ENCODE measurements at places on chromosomes 3 and 15.

GRCh38 chr3:122946185-122946584, 81.4 kb downstream of the SEMA5B start:
- H3K4me3 ChIP-seq = no peak overlapping the region
- H3K4me1 ChIP-seq = peaks cover 5% of the 10 kb centered on the region
- H3K36me3 ChIP-seq = no peaks in the 10 kb centered on the region
- H3K27me3 ChIP-seq = peaks cover 16% of the 10 kb centered on the region
- DNase-seq = no peak

DNA sequence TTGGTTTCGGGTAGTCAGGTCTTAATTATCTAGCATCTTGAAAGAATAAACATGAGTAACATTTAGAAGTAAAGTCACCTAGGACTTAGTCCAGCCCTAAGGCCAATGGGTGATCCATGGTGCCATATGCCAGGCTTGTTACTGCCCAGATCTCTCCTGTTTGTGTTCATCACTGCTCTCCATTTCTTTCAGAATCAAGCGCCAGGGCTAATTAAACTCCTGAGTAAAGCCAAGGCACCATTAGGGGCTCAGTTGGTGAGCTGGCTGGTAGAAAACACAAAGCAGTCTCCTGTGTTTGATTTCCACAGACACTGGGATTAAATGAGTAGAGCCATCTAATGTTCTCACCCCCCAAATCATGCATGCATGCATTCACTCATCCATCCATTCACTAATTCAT, 11.3 kb downstream of the CYP19A1 start:
- H3K36me3 ChIP-seq = no peaks in the 10 kb centered on the region
- H3K27ac ChIP-seq = no peak overlapping the region
- no peak for DNase-seq

- no peak overlapping the region for H3K27ac ChIP-seq
- H3K27me3 ChIP-seq = no peaks in the 10 kb centered on the region
- H3K4me1 ChIP-seq = peaks cover 9% of the 10 kb centered on the region
- H3K36me3 ChIP-seq = no peaks in the 10 kb centered on the region
Measured at GRCh38 chr3:88046766-88047165, 12.0 kb downstream of the CGGBP1 start.

DNA sequence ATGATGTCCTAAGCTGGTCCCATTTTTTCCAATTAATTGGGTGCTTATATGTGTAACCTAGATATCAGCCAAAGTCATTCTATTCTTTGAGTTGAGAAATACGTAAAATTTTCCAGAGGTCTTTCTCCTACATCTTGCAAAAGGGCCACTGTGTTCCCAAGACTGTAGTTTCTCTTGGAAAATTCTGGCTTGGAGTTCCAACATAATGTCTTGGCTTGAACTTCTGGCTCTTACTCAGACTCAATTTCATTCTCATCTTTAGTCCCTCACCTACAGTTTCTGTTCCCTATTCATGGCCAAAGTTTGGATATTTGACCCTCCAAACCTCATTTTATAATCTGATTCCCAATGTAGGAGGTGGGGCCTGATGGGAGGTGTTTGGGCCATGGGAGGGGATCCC, 201.4 kb upstream of the ARHGEF26 start:
- peaks cover 4% of the 10 kb centered on the region for H3K27me3 ChIP-seq
- no peaks in the 10 kb centered on the region for H3K4me1 ChIP-seq
- no peaks in the 10 kb centered on the region for H3K36me3 ChIP-seq
- H3K27ac ChIP-seq = no peak overlapping the region
- no peak overlapping the region for H3K4me3 ChIP-seq
- no peak for DNase-seq

GRCh38 chr3:100358413-100358812, 23.9 kb downstream of the NIT2 start:
- no peaks in the 10 kb centered on the region for H3K27me3 ChIP-seq
- H3K4me1 ChIP-seq = peaks cover 1% of the 10 kb centered on the region
- no peak for DNase-seq
- peak overlapping the region; percentile 13 for H3K27ac ChIP-seq
- H3K36me3 ChIP-seq = peaks cover 41% of the 10 kb centered on the region

DNA sequence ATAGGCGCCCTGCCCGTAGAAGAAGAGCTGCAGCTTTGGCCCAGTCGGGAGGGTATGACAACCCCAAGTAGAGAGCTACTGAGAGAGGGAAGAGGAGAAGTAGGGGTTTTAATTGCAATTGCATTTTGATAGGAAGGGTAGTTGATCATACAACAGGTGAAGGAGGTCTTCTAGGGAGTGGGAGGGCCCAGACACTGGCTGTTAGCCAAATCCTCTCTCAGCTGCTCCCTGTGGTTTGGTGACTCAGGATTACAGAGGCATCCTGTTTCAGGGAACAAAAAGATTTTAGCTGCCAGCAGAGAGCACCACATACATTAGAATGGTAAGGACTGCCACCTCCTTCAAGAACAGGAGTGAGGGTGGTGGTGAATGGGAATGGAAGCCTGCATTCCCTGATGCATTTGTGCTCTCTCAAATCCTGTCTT, 408.9 kb upstream of the THBS1 start:
- no peak for DNase-seq
- H3K4me3 ChIP-seq = no peak overlapping the region
- H3K4me1 ChIP-seq = no peaks in the 10 kb centered on the region
- H3K36me3 ChIP-seq = no peaks in the 10 kb centered on the region
- no peak overlapping the region for H3K27ac ChIP-seq

GRCh38 chr3:72154391-72155335, 369.7 kb upstream of the PROK2 start:
- H3K4me3 ChIP-seq = no peak overlapping the region
- H3K36me3 ChIP-seq = no peaks in the 10 kb centered on the region
- DNase-seq = no peak

DNA sequence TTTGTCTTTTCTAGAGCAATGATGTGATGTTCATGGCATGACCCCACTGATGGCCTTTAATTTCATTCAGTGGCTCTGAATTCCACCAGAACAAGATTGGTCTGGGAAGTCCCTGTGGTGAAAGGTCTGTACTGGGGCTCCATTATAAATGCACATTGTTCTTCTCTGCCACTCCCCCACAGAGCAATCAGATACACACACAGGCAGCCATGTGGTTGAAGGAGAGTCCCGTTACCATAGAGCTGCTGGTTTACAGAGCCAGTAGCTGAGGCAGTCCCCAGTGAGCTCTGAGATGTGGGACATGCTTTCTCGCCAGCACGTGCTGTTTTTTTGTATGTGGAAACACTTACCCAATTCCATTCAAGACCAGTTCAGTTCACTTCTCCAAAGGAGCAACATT, 172.7 kb upstream of the TRIM42 start:
- H3K36me3 ChIP-seq = no peaks in the 10 kb centered on the region
- DNase-seq = no peak
- no peak overlapping the region for H3K27ac ChIP-seq
- no peaks in the 10 kb centered on the region for H3K4me1 ChIP-seq
- no peaks in the 10 kb centered on the region for H3K27me3 ChIP-seq

DNA sequence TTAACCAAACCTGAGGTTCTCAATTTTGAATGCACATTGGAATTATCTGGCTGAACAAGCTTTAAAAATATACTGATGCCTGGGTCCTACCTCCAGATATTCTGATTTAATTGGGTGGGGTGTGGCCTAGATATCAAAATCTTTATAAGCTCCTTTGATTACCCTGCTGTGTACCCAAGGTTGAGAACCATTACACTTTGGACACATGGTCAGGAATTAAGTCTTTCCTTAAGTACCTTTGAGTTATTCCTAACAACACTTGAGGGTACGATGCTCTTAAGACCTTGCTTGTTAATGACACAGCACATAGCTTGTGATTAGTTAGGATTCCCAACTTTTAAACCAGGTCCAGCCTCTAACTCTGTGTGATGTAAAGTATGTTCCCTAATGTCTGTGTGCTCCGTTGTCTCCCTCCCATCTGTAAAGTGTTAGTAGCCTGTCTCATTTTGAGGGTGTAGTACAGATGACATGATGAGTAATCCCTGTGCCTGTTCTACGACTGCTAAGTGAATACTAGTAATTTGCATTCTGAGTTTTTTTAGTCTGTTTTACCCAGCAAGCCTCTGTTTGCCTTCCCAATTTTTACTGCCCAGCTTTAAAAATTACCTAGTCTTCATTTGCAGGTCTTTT, 154.9 kb downstream of the KLHL25 start:
- peaks cover 32% of the 10 kb centered on the region for H3K36me3 ChIP-seq
- no peak overlapping the region for H3K27ac ChIP-seq
- no peak overlapping the region for H3K4me3 ChIP-seq
- peaks cover 8% of the 10 kb centered on the region for H3K4me1 ChIP-seq

DNA sequence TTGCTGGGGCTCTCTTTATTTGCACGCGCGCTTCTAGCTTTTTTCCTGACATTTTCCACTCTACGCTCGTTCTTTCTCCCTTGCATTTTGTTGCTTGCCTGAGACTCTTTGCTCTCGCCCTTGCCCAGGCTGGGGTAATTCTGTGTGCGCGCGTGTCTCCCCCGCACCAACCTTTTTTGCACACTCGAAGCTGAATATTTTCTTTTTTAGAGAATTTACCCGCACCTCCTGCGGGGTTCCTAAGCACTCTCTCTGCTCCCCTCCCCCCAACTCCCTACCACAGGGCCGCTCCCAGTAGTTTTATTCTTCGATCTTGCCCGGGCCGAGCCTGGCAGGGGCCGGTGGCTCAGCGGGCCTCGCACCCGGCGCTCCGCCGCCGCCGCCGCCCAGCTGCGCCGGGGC, 732 bp downstream of the FAM43A start:
- DNase-seq = no peak
- peaks cover 35% of the 10 kb centered on the region for H3K27me3 ChIP-seq
- H3K27ac ChIP-seq = peak overlapping the region; percentile 71
- no peaks in the 10 kb centered on the region for H3K36me3 ChIP-seq
- peak overlapping the region; percentile 94 for H3K4me3 ChIP-seq

DNA sequence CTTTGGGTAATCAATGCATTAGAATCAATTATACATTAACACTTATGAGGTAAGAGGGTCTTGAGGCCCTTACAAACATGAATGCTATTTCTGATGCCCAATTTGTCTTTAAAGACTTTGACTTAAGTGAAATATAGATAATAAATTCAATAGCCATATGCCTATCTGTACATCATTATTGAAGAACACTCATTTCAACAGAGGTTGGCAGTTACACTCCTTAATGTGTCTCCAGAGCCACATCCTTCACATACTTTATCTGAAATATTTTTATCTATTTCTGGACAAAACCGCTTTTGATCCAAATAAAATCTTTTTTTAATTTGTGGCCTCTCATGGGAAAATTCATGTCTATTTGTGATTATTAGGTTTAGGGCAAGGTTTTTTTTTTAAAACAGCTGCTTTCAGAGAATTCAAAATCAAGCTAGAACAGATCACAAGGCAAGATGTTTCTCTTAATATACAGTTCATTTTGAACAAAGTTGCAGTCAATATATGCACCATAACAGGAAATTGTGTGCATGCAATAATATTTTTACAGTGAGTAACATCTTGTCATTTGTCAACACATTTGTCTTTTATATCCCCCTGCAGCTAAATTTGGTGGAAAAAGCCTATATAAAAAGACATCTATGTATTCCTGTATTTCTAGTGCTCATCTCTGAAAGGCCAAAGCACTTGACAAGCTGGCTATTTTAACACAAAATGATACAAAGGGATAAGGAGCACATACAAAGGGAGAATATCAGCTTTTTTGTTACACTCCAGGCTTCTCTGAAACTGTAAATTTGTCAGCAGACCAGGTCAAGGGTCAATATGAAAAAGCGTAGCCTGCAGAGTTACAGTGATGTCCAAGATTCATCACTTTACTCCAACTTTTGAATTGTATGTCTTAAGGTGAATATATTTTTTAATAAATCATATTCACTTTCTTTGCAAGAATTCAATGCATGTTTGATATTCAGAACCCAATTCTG, 146.2 kb upstream of the DPH6 start:
- H3K36me3 ChIP-seq = no peaks in the 10 kb centered on the region
- no peak overlapping the region for H3K4me3 ChIP-seq
- H3K27ac ChIP-seq = no peak overlapping the region
- H3K27me3 ChIP-seq = no peaks in the 10 kb centered on the region
- DNase-seq = no peak

DNA sequence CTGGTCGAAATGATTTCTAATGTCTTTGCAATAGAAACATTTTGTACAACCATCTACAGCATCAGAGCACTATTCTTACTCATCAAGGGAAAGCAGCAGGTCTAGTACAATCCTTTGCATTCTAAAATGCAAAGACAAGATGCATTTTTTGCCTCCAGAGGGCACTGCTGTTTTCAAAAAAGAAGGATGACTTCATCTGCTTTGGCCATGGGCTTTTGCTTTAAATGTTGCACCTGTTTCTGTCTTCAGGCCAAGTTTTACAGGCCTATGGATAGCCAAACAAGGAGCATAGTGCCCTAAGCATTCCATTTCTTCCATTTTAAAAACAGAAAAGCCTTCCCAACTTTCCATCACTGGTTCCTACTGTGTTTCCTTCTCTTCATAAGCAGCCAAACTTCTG, 3.4 kb downstream of the PARP9 start:
- DNase-seq = no peak
- H3K36me3 ChIP-seq = peaks cover 55% of the 10 kb centered on the region
- H3K27me3 ChIP-seq = no peaks in the 10 kb centered on the region

DNA sequence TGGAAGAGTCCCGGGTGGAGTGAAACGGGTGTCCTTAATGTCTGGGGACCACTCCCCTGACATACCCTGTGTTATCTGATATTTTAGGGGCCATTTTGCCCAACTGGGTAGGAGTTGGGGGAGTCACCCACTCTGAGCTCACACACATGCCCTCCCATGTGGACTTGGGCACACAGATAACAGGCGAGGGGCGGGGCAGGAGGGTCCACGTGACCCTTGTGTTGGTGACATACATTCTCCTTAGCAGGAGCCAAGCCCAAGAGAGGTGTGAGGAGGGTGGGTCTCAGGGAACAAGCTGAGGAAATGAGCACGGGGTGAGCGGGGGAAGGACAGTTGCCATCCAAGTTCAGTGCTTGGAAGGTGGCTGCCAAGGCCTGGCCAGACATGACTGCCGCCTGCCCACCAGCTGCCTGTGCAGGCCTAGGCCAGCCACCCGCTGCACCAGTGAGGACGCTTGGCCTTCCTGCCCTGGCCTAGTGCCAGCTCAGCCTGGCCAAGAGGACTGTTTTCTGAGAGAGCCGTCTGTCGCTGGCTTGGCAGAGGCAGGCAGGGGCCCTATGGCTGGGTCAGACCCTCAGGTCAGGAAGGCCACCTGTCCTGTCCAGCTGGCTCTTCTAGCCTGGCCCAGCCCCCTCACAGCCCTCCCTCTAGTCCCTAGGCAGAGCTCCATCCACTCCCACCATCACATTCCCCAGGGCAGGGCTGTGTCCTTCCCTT, 31.3 kb upstream of the TMEM115 start:
- H3K4me3 ChIP-seq = no peak overlapping the region
- H3K27ac ChIP-seq = no peak overlapping the region
- no peak for DNase-seq

GRCh38 chr3:16828815-16829214, 55.9 kb upstream of the PLCL2 start:
- DNase-seq = no peak
- no peak overlapping the region for H3K27ac ChIP-seq
- no peaks in the 10 kb centered on the region for H3K27me3 ChIP-seq

All from activated naive CD8-positive, alpha-beta T cell treated with anti-CD3 and anti-CD28 coated beads, Interleukin-2, amount 10 ng/mL, durations not matched to agents 7 days and 5 days (primary cell).